ENCODE measurements at places on chromosomes 13 and 19.

GRCh38 chr19:41424335-41425173 is 2.6 kb downstream of the B3GNT8 start:
- no peak for DNase-seq

GRCh38 chr19:23528376-23528775 is 133.1 kb upstream of the ZNF91 start:
- no peak for DNase-seq

DNA sequence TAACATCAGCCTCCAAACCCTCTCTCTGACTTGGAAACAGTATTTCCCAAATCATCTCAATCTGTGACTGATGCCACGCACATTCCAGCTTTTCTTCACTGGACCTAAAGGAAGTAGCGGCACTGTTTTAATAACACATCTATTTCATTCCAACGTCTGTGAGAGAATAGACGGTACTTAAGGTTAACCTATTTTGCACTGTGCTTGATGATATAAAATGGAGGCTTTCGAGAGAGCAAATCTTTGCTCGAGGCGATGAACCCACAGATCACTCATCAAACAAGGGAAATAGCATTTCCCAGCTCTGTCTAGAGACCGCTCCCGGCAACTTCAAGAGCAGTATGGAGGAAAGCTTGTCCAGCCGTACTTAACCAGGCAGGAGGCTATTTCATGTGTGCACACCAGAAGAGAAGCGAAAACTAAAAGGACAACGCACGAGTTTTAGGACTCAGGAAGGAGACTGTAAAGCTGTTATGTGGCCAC is 2.9 kb downstream of the UBL3 start:
- peak; percentile 74 for DNase-seq

- DNase-seq = no peak
These were observed 178.0 kb downstream of the OXGR1 start for GRCh38 chr13:96816261-96816660.

- DNase-seq = no peak
These were observed 23.5 kb downstream of the FAM187B start for GRCh38 chr19:35204799-35205732.

- no peak for DNase-seq
These were observed 140.6 kb upstream of the RNF113B start for GRCh38 chr13:98317573-98318171.

DNA sequence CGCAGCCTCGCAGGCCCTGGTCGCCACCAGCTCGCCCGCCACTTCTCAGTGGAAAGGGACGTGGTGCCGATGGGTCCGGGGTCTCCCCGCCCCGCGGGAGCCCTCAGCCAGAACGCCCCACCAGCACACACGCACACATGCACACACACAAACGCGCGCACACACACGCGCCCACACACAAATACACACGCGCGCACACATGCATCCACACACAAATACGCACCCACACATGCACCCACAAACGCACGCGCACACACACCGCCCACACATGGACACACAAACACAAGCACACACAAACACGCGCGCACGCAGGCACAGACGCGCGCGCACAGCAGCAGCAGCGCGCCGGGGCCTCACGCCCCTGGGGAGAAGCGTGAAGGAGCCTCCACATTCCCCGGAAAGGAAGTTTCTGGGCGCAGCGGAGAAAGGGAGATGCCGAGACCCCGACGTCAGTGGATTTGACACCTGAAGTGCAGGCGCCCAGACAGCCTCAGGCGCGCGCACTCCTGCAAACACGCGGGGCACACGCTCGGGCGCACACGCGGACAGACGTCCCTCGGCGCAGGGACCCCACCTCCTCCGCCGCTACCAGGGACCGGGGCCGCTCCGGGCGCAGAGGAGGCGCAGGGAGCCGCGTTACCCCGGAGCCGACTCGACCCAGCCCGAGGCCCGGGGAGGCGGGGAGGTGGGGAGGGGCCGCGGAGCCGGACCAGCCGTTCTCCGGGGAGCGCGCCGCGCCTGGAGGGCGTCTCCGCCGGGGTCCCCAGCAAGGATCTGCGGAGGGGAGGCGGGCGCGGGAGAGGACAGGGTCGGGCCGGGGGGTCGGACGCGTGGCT is 622 bp downstream of the RASA3 start:
- DNase-seq = peak; percentile 65

DNA sequence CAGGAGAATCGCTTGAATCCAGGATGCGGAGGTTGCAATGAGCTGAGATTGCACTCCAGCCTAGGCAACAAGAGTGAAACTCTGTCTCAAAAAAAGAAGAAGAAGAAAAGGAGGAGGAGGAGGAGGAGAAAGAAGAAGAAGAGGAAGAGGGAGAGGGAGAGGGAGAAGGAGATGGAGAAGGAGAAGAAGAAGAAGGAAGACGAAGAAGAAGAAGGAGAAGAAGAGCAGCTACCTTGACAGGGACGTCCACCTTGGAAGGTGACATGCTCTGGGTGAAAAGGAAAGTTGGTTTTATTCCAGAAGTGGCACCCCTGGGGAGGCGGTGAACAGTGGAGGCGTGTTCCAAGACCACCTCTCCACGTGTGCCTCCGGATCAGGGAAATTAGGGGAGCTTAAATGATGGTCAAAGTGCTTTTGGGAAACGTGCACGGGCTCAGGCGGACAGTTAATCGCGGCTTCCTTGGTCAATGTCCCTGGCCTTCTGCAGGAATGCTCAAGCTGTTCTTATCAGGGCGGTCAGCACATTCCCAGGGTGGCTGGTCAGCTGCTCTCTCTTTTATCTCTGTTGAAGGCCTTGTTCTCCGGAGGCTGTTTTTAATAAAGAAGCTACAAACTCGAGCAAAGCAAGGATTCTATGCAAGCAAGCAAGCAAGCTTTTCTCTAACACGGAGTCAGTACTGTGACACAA is 78.9 kb upstream of the PEG3 start:
- DNase-seq = no peak

DNA sequence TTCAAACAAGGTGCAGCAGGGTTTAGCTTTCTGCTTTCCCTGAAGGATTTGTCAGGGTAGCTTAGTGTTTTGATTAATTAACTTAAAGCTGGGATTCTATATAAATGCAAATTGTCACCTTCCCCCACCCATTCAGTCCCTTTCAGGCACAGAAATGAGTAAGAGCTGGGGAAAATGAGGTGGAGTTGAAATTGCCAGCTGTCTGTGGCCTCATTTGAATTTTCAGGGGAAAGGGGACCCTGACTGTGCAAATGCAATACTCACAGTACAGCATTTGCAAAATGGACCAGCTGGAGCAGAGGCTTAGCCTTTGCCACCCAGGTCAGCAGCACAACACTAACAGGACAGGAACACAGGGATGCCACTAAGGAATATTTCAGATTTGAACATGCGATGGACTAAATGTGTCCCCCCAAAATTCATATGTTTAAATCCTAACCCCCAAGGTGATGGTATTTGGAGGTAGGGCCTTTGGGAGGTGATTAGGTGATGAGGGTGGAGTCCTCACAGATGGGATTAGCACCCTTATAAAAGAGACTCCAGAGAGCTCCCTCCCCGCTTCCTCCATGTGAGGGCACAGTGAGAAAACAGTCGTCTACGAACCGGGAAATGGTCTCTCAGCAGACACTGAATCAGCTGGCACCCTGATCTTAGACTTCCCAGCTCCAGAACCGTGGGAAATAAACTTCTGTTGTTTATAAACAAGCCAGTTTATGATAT is 59.5 kb upstream of the CYSLTR2 start:
- peak; percentile 2 for DNase-seq

DNA sequence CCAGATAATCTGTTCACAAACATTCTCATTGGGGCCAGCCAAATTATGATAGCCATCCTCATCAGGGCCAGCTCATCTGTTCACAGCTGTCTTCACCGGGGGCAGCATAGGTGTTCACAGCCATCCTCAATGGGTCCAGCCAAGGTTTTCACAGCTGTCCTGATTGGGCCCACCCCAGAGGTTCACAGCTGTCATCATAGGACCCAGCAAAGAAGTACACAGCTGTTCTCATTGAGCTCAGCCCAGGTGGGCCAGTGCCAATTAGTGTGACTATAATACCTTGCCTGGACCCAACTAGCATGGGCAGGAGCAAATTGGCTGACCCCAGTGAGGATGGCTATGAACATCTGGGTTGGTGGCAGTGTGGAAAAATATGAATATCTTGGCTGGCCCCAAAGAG is 1166.0 kb downstream of the UQCRFS1 start:
- no peak for DNase-seq

- no peak for DNase-seq
These were observed 6.7 kb downstream of the KCTD15 start for GRCh38 chr19:33803383-33803782.

DNA sequence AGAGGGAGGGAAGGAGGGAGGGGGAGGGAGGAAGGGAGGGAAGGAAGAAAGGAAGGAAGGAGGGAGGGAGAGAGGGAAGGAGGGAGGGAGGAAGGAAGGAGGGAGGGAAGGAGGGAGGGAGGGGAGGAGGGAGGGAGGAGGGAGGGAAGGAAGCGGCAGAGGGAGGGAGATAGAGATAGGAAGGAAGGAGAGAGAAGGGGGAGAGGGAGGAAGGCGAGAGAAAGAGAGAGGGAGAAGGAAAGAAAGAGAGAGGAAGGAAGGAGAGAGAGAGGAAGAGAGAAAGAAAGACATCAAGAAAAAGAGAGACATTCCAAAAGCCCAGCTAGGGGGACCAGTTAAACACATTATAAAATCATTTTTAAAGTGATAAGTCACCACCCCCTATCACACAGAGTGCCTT is 62.5 kb downstream of the GNG7 start:
- no peak for DNase-seq

- DNase-seq = no peak
These were observed 33.7 kb downstream of the SUGT1 start for GRCh38 chr13:52686376-52686775.

GRCh38 chr19:35689836-35690235 is 14.5 kb upstream of the ZBTB32 start:
- DNase-seq = no peak

GRCh38 chr19:53642381-53643099 is 10.7 kb downstream of the DPRX start:
- no peak for DNase-seq

DNA sequence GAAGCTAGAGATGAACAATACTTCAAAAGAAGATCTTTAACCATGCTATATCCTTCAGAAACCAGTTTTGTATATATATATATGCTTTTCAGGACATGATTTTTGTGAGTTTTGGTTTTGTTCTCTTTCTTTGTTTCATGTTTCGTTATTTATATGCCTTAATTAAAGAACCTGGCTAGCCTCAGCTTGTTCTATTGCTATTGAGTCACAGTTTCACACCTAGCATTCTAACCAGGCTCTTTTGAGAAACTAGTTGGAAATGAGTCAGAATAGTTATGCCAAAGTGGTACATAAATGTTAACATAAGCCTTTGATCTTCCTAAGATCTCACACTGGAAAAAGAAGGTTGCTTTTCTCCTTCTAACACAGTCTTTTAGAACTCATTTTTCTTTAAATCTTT is 1925.2 kb downstream of the OLFM4 start:
- no peak for DNase-seq

DNA sequence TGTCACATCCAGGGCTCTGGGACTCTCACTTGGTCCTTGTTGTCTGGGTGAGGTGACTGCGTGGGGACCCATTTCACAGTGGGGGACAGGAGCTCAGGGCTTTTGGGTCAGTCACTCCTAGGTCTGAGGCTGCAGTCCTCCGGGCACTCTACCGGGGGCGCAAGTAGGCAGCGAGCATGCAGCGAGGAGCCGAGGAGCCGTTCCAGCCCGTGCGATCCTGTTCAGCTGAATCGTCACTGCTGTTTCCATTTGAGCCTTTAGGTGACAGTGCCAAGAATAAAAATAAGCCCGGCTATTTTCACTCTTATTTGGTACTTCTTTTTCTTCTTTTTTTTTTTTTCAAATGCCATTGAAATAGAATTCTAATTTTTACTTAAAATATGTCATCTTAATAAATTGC is 126.5 kb downstream of the ZNF536 start:
- DNase-seq = no peak

DNA sequence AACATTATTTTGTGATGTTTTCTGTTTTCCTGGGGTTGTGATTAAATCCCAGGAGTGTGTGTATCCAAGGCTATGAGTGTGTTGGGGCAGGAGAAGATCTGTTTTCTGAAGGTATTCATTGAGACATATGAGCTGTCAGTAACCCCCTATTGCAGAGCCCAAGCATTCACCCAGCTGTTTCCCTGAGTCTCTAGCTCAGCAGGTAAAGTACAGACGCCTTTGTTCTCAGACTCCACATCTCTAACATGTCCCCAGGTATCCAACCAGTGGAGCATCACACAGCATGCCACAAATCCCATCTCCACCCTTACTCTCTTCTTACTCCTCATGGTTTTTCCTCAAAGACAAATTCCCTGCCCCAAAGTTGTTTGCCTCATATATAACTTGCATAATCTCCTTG is 213.6 kb downstream of the PCDH20 start:
- peak; percentile 48 for DNase-seq

GRCh38 chr19:49766930-49767299 is at the start of gene AP2A1:
Gene AP2A1 (plus strand): TSS chr19:49767001. CDS start chr19:49767134, 133 bp downstream.
- DNase-seq = no peak

DNA sequence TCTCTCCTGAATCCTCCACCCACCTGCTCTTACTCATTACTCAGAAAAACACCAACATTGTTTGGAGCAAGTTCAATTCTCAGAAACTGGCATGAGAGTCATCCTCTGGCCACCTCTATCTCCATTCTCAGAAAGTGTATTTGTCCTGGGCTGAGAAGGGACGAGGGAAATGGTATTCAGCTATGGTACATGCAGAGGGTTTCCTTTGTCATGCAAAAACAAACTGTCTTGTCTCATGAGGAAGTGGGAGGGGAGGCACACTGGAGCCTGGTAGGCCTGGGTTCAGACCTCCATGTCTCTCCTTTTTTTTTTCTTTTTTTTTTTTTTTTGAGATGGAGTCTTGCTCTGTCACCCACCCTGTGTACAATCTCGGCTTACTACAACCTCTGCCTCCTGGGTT is 31.9 kb upstream of the LILRA2 start:
- no peak for DNase-seq

- no peak for DNase-seq
These were observed 53.2 kb upstream of the TEX29 start for GRCh38 chr13:111267205-111267604.

DNA sequence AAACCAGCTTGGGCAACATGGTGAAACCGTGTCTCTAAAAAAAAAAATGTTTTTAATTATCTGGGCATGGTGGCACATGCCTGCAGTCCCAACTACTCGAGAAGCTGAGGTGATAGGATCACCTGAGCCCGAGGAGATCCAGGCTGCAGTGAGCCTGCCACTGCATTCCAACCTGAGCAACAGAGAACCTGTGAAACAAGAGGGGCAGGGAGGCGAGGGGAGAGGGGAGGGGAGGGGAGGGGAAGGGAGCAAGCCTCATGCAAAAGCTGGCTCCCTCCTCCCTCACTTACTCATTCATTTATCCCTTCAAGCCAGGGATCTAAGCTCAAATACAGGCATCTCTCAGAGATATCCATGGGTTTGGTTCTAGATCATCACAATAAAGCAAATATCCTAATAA is 8.9 kb downstream of the ATP7B start:
- no peak for DNase-seq

DNA sequence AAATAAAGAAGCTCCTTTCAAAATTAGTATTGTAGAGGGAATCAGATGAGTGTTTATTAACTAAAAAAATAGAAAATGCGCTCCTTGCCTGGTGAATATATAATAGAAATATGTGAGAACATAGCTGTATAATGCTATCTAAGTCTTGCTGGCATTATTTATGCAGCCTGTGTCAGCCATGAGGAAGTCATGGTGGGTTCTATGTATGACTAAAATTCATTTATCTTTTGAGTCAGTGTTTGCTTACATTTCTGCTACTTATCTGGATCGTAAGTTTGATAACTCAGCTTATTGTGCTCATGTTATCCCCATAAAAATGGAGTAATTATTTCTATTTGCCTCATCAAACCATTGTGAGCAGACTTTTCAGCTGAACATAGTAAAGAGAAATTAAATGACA is 449.3 kb downstream of the OXGR1 start:
- DNase-seq = no peak
